Smooth muscle cell of the coronary artery (primary cell): ENCODE measurements at places on chromosomes 6 and 20. TPM values are rescaled to one million over a fixed set of nuclear protein-coding genes. Genes with fewer than 3 reads are reported as not detected.

SOD2 gene
- 308 and 7,525 TPM in 2 replicates for total RNA-seq

PLN gene
- total RNA-seq: 6.5 TPM in 1 of 2 replicates, not detected in the other

KHDC1L gene
- total RNA-seq: not detected in 2 replicates

CALHM5 gene
- total RNA-seq: 5.9 and 10.1 TPM in 2 replicates

DPPA5 gene
- total RNA-seq: not detected in 2 replicates

DDO gene
- 1.3 and 1.7 TPM in 2 replicates for total RNA-seq

SYTL3 gene
- 0.82 and 1.4 TPM in 2 replicates for total RNA-seq
